ENCODE measurements at places on chromosomes 4 and X. TPM values are rescaled to one million over a fixed set of nuclear protein-coding genes. Genes with fewer than 3 reads are reported as not detected.

Gene FREM3
- 0.35 TPM for polyA plus RNA-seq

Gene KIAA1210
- polyA plus RNA-seq = 2.6 TPM

Gene MGARP
- polyA plus RNA-seq = 0.35 TPM

Gene PRSS48
- not detected for polyA plus RNA-seq

GRCh38 chrX:68832516-68833447 lies 4.0 kb downstream of the EFNB1 start:
- DNase-seq = no peak

GRCh38 chrX:10486373-10486772 lies 134.0 kb downstream of the MID1 start:
- DNase-seq = no peak

DNA sequence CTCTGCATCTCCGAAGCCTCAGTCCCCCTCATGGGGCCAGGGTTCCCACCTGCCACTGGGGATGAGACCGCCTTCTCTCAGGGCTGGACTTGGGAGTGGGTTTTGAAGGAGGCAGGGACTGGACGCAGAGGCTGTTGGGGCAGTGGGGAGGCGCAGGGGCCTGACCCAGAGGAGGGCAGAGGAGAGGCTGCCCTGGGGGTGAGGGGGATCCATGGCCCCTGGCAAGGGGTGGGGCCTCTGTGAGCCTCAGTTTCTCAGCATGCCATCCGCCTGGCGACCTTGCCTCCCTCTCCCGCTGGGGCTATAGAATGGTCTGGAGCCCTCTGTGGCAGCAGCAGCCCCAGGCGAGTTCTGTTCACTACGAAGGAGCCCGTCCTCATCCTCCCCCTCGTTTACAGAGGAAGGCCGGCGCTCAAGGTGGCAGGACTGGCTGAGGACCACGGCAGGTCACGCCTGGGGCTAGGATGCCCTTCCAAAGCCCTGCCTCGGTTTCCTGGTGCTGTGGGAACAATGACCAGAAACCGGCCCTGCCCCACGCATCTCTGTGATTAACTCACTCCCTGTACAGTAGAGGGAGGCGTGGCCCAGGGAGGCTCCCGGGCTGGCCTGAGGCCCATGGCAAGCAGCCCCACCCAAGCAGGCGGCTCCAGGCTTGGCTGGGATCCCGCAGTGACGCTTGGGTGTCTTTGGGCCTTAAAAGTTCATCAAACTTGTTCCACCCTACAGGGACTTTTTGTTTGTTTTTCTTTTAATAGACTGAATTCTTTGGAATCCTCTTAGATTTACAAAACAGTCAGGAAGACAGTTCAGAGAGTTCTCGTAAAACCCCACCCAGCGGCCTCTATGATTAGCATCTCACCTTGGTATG lies 16.0 kb upstream of the SH3TC1 start:
- no peak for DNase-seq

- DNase-seq = no peak
These were observed 43.5 kb downstream of the MID1 start for GRCh38 chrX:10576777-10577447.

DNA sequence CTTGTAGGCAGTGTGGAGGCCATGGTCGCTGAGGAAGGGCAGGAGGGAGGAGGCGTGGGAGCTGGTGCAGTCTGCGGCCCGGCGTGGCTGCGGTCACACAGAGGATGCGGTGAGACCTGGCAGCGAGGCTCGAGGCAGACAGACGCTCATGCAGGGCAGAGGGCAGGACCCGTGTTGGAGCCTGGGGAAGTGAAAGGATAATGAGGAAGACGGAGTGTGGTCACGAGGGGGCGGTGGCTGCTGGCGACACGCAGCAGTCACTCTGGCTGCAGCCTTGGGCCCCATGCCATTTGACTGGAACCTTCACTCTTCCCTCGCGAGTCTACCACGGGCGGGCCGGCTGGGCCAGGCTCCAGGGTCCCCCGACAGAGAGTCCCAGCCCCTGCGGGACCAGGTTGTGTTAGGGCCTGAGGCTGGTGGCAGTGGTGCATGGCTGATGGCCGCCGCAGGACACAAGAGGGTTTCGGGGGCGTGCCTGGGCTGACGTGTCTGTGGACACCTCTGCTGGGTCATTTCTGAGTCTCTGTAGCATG lies 68.8 kb upstream of the HGFAC start:
- DNase-seq = no peak

DNA sequence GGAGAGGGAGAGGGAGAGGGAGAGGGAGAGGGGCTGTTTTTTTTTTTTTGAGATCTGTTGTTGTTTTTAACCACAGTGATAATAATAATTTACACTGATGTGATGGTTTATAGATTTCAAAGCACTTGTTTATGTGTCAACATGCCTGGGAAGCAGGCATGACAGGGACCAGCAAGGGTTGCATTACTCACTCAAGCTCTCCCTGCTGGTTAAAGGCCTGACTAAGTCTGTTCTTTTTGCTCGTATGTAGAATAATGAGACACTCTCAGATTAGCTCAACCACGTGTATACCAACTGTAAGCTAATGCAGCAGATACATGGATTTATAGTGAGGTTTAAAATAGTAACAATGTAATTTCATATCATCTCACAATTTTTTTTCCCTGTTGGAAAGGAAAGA lies 134.6 kb upstream of the BOD1L1 start:
- no peak for DNase-seq

DNA sequence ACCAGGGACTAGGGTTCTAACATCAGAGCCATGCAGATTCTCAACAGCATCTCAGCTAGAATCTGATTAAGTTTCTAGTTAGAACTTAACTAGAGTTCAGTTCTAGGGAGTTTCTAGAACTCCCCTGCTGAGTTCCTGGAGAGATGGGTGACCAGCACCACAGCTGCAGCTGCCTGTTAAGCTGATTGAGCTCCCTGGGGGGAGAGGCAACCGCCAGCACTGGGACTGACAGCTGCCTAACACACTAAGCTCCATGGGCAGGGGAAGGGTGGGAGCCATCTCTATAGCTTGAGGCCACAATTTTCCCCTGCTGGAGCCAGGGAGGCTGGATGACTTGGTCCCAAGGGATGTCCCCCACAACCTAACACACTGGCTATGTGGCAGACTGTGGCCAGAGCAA lies 84.2 kb downstream of the CHIC1 start:
- DNase-seq = no peak
